ENCODE measurements at places on chromosomes 12 and 14.
A peak's percentile ranks its signal among the peaks of the same experiment; 100 is the strongest.

- DNase-seq = no peak
These were observed 28.9 kb downstream of the SLC25A21 start for GRCh38 chr14:37143475-37143874.

DNA sequence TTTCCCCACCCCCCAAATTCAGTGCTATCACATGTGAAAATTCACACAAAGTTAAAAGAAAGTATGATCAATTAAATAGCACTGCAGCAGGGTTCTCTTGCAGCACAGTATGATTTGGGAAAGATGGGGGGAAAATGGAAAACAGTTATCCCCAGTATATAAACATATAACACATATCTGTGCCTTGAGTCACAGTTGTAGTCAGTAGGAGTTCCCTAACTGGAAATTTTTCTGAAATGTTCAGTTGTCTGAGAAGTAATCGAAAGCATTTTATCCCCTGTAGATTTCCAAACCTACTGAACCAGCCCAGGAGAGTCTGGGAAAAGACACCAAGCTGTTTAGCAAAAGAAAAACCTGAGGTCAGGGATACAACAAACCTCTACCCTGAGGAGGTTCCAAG is 47.0 kb downstream of the C12orf50 start:
- no peak for DNase-seq

- DNase-seq = no peak
These were observed 947.7 kb downstream of the GALC start for GRCh38 chr14:87045246-87045645.

DNA sequence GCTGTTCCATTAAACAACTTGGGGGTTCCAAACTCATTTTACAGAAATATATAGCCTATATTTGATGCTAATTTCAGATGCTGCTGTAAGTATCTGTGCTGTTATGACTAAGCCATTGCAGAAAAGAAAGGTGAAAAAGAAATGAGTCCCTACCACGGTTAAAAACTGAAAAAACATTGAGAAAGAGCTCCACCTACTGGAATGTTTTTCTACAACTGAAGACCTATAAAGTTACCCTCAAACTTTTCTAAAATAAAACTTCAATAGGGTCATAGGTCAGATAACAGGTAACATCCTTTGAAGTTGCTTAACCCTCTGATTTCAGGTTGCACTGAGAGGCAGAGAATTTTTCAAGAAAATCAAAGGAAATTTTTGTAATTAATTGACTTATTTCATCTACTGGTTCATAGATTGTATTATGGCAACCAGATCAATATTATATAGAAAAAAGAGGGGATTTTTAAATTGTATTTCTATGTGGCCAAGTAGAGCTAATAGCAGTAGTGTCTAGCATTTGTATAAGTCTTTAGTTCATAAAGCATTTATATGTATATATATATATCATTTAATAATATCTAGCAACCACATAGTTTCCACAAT is 279.9 kb downstream of the RPS29 start:
- DNase-seq = no peak

DNA sequence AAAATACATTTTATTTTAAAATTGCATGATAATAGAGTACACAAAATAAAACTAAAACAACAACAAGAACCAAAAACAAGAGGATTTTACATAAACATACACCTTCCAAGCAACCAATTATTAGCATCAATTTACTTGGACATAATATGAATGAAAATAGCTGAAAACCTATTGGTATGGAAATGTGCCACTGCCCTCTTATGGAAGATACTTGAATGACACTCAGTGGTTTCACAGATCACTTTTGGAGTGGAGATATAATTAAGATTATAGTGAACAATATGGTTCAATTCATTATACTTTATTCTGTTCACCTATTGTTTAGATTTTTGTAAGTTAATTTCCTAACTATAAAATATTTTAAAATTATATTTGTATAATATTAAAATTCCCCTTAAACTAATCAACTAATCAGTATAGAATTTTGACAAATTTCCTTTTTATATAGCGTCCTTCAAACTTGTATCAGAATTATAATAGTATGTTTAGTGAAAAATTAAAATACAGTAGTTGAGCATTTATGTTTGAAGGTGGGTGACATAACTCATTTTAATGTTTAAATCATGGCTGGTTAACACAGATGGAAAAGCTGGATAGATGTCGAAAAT is 70.1 kb downstream of the SLC6A15 start:
- no peak for DNase-seq

GRCh38 chr14:70567791-70568190 is 32.7 kb downstream of the MED6 start:
- DNase-seq = no peak

DNA sequence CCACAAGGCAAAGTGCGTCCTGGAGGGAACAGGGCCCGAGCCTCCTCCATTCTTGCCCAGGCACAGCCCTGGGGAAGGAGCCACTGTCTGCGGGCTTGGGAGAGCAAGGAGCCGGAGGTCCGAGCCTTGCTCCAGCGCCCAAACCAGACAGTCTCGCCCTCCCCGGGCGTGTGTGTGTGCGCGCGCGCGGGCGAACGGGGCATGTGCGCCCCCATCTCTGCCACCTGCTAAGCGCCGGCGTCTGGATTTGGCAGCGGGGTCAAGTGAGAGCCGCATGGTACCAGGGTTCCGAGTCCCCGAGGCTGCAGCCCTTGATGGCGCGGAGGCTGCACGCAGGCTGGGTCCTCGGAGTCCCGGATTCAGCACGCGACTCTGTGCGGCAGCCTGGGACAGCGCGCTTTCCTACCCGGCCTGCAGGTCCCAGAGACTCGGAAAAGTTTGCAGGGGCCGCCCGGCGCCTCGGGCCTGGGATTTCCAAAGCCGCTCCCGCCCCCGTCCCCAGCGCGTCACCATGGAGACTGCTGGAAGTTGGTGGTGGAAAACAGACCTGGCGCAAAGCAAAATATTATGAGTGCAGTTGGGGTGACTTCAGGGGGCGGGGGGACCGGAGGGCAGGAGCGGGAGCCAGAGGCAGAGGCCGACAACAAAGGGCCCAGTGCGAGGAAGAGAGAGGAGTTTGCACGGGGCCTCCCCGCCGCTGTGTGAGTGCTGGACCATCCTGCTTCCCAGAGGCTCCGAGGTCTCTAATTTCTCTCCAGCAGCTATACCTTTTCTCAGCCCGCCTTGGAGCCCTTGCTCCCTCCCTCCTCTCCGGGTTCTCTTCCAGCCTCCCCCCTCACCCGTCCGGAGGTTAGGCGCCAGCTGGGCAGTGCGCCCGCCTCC is 4.2 kb downstream of the RFX4 start:
- no peak for DNase-seq

- no peak for DNase-seq
These were observed 16.9 kb downstream of the ATXN2 start for GRCh38 chr12:111582133-111582747.

DNA sequence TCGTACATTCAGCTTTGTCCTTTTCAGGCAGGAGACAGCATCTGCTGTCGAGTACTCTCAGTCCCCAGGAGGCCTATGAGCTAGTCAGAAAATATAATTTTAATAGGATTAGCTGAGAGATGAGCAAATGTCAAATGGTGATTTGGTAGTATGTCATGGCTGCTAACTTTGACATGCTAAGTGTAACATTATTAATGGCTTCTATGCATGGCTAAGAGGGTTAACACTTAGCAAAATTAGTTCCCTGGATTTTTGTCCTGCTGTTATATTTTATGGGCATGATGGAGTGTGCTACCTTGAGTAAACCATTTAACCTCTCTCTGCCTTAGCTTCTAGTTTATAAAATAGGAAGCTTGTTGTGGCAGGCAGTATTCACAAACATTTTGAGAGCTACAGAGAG is 2.9 kb upstream of the PCNX1 start:
- DNase-seq = no peak

DNA sequence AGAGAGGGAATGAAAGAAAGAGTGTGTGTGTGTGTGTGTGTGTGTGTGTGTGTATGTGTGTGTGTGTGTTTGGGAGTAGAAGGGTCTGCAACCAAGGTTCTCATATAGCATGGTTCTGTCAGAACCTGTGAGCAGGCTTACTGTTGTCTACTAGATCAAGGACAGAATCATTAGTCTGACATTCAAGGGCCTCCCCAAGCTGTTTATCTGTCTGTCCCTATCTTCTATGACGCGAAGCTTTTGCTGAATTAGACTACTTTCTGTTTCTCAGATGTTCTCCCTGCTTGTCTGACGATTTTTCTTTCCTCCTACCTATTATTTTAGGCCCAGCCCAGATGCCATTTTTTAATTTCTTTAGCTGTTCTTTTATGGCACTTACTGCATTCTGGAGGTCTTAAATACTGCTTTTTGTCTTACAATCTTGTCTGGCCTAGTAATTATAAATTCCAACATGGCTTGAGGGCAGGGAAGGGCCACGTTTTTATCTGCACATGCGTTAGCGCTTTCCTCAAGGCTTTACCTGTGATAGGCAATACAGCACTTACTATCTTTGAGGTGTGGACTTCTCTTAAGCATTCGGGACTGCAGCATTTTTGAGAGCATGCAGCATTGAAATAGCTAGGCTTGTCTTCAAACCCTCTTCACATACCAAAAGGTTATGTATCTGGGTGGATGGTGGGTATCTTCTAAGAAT is 150.2 kb downstream of the TTLL5 start:
- DNase-seq = no peak

- no peak for DNase-seq
These were observed 106.3 kb downstream of the RIN3 start for GRCh38 chr14:92619671-92620456.

DNA sequence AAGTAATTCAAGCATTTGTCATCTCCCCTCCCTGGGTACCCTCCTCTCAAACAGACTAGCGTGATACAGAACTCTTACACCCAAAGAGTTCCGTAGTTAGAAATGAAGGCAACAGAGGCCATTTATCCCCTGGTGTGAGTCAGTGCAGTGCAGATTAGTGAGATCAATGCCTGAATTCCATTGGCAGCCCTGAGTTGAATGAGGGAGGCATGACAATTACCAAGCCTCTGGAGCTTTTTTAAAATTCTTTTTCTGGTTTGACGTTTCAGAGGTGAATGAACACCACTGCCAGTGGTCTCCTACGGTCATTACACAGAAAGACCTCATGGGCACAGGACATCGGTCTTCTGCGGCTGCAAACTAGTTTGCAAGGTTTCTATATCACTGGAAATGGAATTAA is 94.4 kb downstream of the PRIMA1 start:
- no peak for DNase-seq

DNA sequence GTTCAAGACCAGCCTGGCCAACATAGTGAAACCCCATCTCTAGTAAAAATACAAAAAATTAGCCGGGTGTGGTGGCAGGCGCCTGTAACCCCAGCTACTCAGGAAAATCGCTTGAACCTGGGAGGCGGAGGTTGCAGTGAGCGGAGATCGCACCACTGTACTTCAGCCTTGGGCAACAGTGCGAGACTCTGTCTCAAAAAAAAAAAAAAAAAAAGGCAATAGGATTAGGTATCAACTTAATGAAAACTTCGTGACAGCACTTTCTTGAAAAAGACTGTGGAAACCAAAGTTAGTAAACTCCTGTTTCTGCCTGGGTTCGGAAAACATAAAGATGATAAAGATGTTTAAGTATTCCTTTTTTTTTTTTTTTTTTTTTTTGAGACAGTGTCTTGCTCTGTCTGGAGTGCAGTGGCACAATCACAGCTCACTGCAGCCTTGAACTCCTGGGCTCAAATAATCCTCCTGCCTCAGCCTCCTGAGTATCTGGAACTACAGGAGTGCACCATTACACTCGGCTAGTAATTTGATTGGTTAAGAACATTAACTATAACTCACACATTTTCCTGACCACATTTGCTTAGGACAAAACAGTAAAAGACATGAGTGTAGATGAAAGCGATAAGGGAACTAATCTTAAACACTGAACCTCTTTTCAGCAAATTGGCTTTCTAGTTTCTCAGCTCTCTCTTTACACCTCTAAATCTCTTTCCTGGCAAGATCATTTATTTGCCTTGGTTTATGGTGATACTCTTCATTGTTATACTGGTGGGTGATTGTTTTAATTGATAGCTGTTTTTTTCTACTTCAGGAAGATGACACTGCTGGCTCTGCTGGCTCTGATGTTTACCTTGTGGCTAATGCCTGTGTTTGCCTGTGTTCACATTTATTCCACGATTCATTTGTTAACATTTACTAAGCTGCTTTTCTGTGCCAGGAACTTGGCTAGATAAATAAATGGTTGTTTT is 15.8 kb downstream of the HIF1A start:
- no peak for DNase-seq

DNA sequence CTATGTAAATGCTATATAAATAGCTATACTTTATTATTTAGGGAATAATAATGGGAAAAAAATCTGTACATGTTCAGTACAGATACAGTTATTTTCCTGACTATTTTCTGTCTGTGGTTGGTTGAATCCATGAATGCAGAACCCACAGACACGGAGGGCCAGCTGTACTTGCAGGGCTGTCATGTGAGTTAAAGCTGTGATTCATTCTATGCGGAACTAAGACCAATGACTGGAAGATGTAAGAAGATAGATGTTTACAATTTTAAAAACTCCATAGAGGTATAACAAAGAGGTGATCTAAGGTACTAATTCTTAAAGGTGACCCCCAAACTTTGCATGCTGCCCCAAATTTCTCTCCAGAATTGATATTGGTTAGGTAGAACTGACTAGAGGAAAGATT is 14.6 kb downstream of the PCNX4 start:
- no peak for DNase-seq

- DNase-seq = no peak
These were observed 6.0 kb upstream of the GTSF1 start for GRCh38 chr12:54479421-54479820.

DNA sequence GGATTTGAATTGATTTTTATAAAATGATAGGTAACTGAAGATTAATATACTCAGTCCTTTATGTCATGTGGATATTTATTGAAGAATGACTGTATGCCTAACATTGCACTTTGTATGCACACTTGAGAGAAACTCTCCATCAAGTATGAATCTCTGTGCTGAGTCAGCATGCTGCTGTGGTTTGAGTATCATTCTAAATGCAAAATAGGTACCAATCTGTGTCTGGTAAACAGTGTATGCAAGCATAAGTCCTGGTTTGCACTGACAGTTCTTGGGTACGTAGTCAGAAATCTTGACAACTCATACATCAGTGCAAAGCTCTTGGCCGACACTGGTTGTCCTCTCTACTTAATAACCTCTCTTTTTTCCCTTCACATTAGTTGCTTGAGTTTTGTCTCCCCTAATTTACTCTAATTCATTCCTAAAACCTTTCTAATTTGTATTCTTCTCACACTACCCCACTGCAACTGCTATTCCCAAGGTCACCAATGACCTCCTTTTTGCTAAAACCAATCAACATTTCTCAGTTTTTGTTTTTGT is 21.8 kb downstream of the MGAT4C start:
- no peak for DNase-seq

- DNase-seq = peak; percentile 71
These were observed 13.6 kb upstream of the GNG2 start for GRCh38 chr14:51846631-51847488.

DNA sequence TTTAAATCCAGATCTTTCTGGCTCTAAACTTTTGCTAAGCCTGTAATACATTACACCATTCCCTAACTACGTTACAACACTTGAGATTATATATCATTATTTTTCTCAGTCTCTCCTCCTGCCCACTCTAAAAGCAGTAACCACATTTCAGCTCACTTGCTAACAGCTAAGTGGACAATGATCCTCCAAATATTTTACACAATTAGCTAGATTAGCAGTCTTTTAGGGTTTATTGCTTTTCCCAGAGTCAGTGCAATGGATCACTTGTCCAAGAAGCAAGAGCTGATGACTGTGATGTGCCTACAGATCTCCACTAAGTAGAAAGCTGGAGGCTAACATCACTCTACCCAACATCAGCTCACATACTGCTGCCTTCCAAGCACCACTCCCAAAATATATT is 17.6 kb downstream of the CPNE8 start:
- DNase-seq = no peak

GRCh38 chr12:77377116-77377515 is 311.7 kb upstream of the E2F7 start:
- no peak for DNase-seq

GRCh38 chr12:5864301-5864700 is 80.8 kb downstream of the ANO2 start:
- no peak for DNase-seq

All from stimulated activated CD8-positive, alpha-beta memory T cell treated with anti-CD3 and anti-CD28 coated beads, Interleukin-4, amount 100 ng/mL, for 4 hours (primary cell).